Left ventricle myocardium inferior (tissue), 1 donor: ENCODE measurements at places on chromosomes 13 and 19. TPM values are rescaled to one million over a fixed set of nuclear protein-coding genes. Genes with fewer than 3 reads are reported as not detected.

Gene NKPD1
- total RNA-seq, result 0.05 TPM

Gene HAUS8
- 3.5 TPM for total RNA-seq

Gene PGLYRP1
- not detected for total RNA-seq

Gene UQCR11
- total RNA-seq, result 942 TPM

Gene KLC3
- total RNA-seq, result not detected

Gene PKN1
- 129 TPM for total RNA-seq

Gene EID2B
- total RNA-seq, result 2.1 TPM

Gene CLC
- total RNA-seq, result not detected

Gene MYO16
- 1.7 TPM for total RNA-seq

Gene TEX30
- 8.1 TPM for total RNA-seq

Gene SPACA4
- not detected for total RNA-seq

Gene LGALS14
- total RNA-seq, result not detected

Gene RPL18
- 530 TPM for total RNA-seq

Gene ZNF304
- total RNA-seq, result 8.0 TPM

Gene SHISA7
- not detected for total RNA-seq

Gene MBD3L3
- total RNA-seq, result not detected

Gene ACP7
- total RNA-seq, result not detected

Gene TBXA2R
- 2.3 TPM for total RNA-seq

Gene CAMSAP3
- total RNA-seq, result 0.60 TPM

Gene LRRC63
- total RNA-seq, result not detected

Gene IGFL1
- not detected for total RNA-seq

Gene FXYD5
- 23.4 TPM for total RNA-seq

Gene YIF1B
- total RNA-seq, result 33.0 TPM

Gene TEX29
- total RNA-seq, result not detected

Gene ATXN8OS
- total RNA-seq, result not detected

Gene SIGLEC8
- 0.16 TPM for total RNA-seq

Gene ELOF1
- total RNA-seq, result 33.1 TPM

Gene CEACAM8
- total RNA-seq, result not detected

Gene ZNF607
- 6.6 TPM for total RNA-seq

Gene ARHGAP35
- total RNA-seq, result 75.4 TPM

Gene TNNT1
- 140 TPM for total RNA-seq

Gene KANK3
- 19.9 TPM for total RNA-seq

Gene RNASEH2B
- 42.7 TPM for total RNA-seq

Gene ZFR2
- not detected for total RNA-seq

Gene KLK3
- not detected for total RNA-seq

Gene CYP4F3
- total RNA-seq, result not detected

Gene INSR
- 85.3 TPM for total RNA-seq

Gene AZU1
- not detected for total RNA-seq

Gene C19orf47
- total RNA-seq, result 166 TPM

Gene VN1R2
- not detected for total RNA-seq

Gene TMEM238
- 0.69 TPM for total RNA-seq

Gene SIGLECL1
- total RNA-seq, result not detected

Gene ZNF587B
- total RNA-seq, result 6.7 TPM

Gene BCL2L12
- 11.4 TPM for total RNA-seq

Gene BEST2
- total RNA-seq, result not detected

Gene SPRYD7
- total RNA-seq, result 13.4 TPM

Gene SIGLEC9
- 1.7 TPM for total RNA-seq

Gene RUBCNL
- total RNA-seq, result 0.38 TPM

Gene TTC9B
- total RNA-seq, result not detected

Gene RNF113B
- total RNA-seq, result not detected

Gene PSG7
- not detected for total RNA-seq

Gene CEACAM20
- total RNA-seq, result not detected

Gene CD177
- 0.14 TPM for total RNA-seq

Gene ZNF490
- 4.1 TPM for total RNA-seq

Gene CYP4F12
- total RNA-seq, result 3.3 TPM

Gene ANGPTL8
- not detected for total RNA-seq

Gene CLEC4M
- total RNA-seq, result not detected

Gene SYNGR4
- total RNA-seq, result not detected
